ENCODE measurements at places on chromosomes 6 and 20.

GRCh38 chr20:55271371-55271770 lies 733.9 kb downstream of the CBLN4 start:
- H3K36me3 ChIP-seq = no peaks in the 10 kb centered on the region
- H3K27ac ChIP-seq = no peak overlapping the region
- DNase-seq = no peak
- H3K27me3 ChIP-seq = peaks cover 5% of the 10 kb centered on the region
- no peaks in the 10 kb centered on the region for H3K4me1 ChIP-seq

- H3K4me1 ChIP-seq = no peaks in the 10 kb centered on the region
- no peak overlapping the region for H3K27ac ChIP-seq
- no peaks in the 10 kb centered on the region for H3K27me3 ChIP-seq
- no peak overlapping the region for H3K4me3 ChIP-seq
- peaks cover 2% of the 10 kb centered on the region for H3K36me3 ChIP-seq
Observed at GRCh38 chr6:117018771-117019170, 141.7 kb downstream of the RFX6 start.

DNA sequence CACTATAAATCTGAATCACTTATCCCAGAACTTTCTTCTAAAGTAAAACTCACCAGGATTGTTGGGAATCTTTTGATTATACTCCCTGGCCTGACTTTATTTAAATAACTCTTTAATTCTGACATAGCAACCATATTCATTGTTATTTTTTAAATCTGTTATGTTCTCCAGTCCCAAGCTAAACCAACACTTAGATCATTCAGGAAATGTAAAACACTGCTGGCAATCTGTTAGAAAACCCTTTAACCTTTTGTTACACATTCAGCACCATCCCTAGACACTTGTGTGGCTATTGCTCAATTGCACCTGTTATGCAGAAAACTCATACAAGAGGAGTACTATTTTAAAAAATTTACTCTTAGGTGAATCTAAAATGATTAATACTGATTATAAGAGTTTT lies 101.8 kb upstream of the NHSL1 start:
- DNase-seq = no peak
- no peak overlapping the region for H3K4me3 ChIP-seq
- peaks cover 2% of the 10 kb centered on the region for H3K4me1 ChIP-seq

DNA sequence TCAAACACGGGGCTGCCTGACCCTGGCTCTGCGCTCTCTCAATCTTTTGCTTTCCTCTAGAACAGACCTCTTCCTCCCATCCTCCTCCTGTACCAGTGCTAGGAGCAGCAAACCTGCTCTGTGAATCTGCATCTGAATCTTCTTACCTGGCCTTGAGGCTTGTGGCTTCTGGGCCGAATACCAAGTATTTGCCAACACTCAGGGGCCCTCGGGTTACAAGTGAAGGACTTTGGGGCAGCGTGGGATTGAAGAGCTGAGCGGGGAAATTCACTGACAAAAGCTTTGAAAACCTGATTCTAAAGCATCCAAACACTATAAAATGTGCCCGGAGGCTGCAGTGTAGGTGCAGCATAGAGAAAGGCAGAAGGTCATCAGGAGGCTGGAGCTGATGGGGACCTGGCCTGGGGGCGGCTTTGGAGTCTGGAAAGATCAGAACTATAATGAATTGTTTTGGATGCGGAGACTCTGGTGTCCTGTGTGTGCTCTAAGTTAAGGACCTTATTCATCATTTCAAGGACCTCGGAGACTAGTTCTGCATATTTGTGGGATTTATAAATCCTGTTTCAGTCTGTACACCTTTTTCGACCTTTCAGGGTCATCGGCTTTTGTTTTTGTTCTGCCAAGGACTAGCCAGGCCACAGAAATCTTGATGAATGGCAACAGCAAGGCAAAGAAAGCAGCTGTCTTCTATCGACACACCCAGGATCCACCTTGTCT lies 16.4 kb upstream of the IGF2R start:
- no peak overlapping the region for H3K4me3 ChIP-seq
- no peaks in the 10 kb centered on the region for H3K36me3 ChIP-seq
- peaks cover 11% of the 10 kb centered on the region for H3K4me1 ChIP-seq
- peak overlapping the region; percentile 32 for H3K27ac ChIP-seq
- H3K27me3 ChIP-seq = peaks cover 8% of the 10 kb centered on the region
- no peak for DNase-seq

- no peaks in the 10 kb centered on the region for H3K27me3 ChIP-seq
- DNase-seq = no peak
- H3K36me3 ChIP-seq = no peaks in the 10 kb centered on the region
- no peak overlapping the region for H3K4me3 ChIP-seq
- H3K27ac ChIP-seq = peak overlapping the region; percentile 78
Observed at GRCh38 chr20:48847498-48848205, 19.9 kb upstream of the PREX1 start.

- H3K27ac ChIP-seq = peak overlapping the region; percentile 93
- H3K4me1 ChIP-seq = peaks cover 42% of the 10 kb centered on the region
- peaks cover 5% of the 10 kb centered on the region for H3K36me3 ChIP-seq
- peaks cover 93% of the 10 kb centered on the region for H3K27me3 ChIP-seq
- peak overlapping the region; percentile 53 for H3K4me3 ChIP-seq
Observed at GRCh38 chr20:20395903-20396568, 28.1 kb downstream of the INSM1 start.

GRCh38 chr6:68317366-68317765 lies 317.7 kb upstream of the ADGRB3 start:
- no peaks in the 10 kb centered on the region for H3K27me3 ChIP-seq
- no peaks in the 10 kb centered on the region for H3K36me3 ChIP-seq
- DNase-seq = no peak
- H3K4me3 ChIP-seq = no peak overlapping the region

DNA sequence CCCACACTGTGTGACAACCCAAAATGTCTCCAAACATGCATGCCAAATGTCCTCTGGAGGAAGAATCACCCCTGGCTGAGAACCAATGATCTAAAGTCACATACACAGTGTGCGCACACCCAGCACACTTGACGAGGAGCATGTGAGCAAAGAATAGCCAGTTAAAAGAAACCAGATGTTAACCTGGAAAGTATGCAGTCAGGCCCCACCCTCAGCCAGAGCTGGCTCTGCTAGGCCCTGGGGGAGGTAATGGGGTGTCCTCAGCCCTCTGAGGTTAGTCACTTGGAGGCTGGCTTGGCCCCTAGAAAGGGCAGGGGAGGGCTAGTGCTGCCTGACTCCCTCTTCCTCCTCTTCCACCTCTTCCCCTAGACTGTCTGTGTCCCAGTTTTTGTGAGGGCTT lies 15.2 kb upstream of the GUCA1A start:
- H3K4me3 ChIP-seq = no peak overlapping the region
- DNase-seq = no peak
- H3K27me3 ChIP-seq = peaks cover 9% of the 10 kb centered on the region
- no peak overlapping the region for H3K27ac ChIP-seq

- H3K27ac ChIP-seq = peak overlapping the region; percentile 3
- no peak for DNase-seq
- H3K4me3 ChIP-seq = peak overlapping the region; percentile 98
- peaks cover 3% of the 10 kb centered on the region for H3K27me3 ChIP-seq
Observed at GRCh38 chr6:19839788-19840187, 2.6 kb downstream of the ID4 start.

DNA sequence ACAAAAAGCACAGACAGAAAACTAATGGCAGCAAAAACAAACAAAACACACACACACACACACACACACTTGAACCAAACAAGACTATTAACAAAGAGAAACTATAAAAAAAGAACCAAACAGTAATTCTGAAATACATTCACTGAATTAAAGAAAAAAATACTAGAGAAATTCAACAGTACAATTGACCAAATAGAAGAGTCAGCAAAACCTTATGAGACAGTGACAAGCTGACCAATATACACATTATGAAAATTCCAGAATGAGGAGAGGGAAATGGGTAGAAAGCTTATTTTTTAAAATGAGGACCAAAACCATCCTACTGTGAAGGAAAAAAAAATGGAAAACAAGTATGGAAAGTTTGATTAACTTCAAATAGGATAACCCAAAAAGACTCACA lies 212.2 kb upstream of the BTBD3 start:
- no peak overlapping the region for H3K4me3 ChIP-seq
- H3K27ac ChIP-seq = peak overlapping the region; percentile 13
- H3K4me1 ChIP-seq = no peaks in the 10 kb centered on the region
- peaks cover 4% of the 10 kb centered on the region for H3K36me3 ChIP-seq
- no peak for DNase-seq

- peak; percentile 14 for DNase-seq
- H3K36me3 ChIP-seq = peaks cover 2% of the 10 kb centered on the region
- H3K4me3 ChIP-seq = no peak overlapping the region
- no peak overlapping the region for H3K27ac ChIP-seq
- peaks cover 4% of the 10 kb centered on the region for H3K27me3 ChIP-seq
- H3K4me1 ChIP-seq = no peaks in the 10 kb centered on the region
Observed at GRCh38 chr20:16821211-16822089, 73.3 kb downstream of the OTOR start.

DNA sequence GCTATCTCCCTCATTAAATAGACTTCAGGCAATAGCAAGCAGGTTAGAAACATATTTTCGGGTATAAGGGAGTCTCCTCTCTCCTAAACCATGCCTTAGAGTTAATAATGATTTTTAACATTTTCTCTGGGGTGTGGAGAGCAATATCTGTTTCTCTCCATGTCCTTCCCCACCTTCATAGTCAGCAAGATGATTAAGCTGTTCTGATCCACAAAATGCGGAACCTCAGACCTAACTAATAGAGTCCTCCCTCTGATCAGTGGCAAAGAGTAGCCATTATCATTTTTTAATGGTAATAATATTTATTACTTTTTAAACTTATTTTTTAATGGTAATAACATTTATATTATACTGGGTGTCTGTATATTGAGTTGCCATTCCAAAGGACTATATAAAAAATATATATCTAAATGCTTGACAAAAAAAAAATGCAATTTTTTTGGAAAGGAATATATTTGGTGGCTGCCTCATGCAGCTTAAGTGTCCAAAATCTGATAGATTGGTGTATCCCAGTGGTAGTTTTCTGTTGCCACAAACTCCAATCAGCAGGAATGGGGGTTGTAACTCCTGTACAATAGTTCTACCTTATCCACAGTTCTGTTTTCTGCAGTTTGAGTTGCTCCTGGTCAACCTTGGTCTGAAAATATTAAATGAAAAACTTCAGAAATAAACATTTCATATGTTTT lies 14.0 kb upstream of the BTN3A2 start:
- H3K27ac ChIP-seq = no peak overlapping the region
- H3K4me3 ChIP-seq = no peak overlapping the region
- peaks cover 11% of the 10 kb centered on the region for H3K4me1 ChIP-seq

- DNase-seq = no peak
- no peak overlapping the region for H3K27ac ChIP-seq
- peaks cover 38% of the 10 kb centered on the region for H3K4me1 ChIP-seq
- H3K4me3 ChIP-seq = no peak overlapping the region
Observed at GRCh38 chr6:170247178-170247701, 43.6 kb downstream of the DLL1 start.

GRCh38 chr6:6058054-6058444 lies 51.3 kb upstream of the NRN1 start:
- no peaks in the 10 kb centered on the region for H3K36me3 ChIP-seq
- no peaks in the 10 kb centered on the region for H3K4me1 ChIP-seq
- H3K27ac ChIP-seq = no peak overlapping the region
- H3K27me3 ChIP-seq = peaks cover 26% of the 10 kb centered on the region
- H3K4me3 ChIP-seq = no peak overlapping the region

DNA sequence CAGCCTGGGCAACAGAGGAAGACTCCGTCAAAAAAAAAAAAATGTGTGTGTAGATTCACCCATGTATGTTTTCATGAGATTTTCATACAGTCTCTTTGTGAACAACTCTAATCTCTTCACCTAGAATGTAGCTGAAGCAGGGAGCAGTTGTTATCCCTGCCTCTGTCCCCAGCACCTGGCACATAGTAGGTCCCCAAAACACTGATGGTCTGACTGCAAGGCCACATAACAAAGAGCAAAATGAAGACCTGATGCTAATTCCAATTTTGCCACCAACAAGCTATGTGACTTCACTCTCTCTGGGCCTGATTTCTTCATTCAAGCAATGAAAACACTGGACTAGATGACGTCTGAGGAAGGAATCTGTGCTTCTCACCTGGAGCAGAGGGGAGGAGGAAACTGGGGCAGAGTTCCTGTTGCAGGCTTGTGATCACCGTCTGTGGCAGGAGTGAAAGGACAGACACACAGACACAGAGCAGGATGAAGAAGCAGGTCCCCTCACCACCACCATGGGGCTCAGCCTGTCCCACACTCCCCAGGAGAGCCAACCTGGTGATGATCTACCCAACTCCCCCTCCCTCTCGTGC lies 4.6 kb downstream of the SLC44A4 start:
- no peak overlapping the region for H3K27ac ChIP-seq
- no peaks in the 10 kb centered on the region for H3K36me3 ChIP-seq
- peaks cover 7% of the 10 kb centered on the region for H3K4me1 ChIP-seq
- no peaks in the 10 kb centered on the region for H3K27me3 ChIP-seq
- no peak overlapping the region for H3K4me3 ChIP-seq
- DNase-seq = no peak

GRCh38 chr6:142829556-142829955 lies 115.4 kb downstream of the HIVEP2 start:
- H3K27me3 ChIP-seq = no peaks in the 10 kb centered on the region
- H3K36me3 ChIP-seq = no peaks in the 10 kb centered on the region
- no peak overlapping the region for H3K4me3 ChIP-seq
- no peak for DNase-seq
- no peak overlapping the region for H3K27ac ChIP-seq

DNA sequence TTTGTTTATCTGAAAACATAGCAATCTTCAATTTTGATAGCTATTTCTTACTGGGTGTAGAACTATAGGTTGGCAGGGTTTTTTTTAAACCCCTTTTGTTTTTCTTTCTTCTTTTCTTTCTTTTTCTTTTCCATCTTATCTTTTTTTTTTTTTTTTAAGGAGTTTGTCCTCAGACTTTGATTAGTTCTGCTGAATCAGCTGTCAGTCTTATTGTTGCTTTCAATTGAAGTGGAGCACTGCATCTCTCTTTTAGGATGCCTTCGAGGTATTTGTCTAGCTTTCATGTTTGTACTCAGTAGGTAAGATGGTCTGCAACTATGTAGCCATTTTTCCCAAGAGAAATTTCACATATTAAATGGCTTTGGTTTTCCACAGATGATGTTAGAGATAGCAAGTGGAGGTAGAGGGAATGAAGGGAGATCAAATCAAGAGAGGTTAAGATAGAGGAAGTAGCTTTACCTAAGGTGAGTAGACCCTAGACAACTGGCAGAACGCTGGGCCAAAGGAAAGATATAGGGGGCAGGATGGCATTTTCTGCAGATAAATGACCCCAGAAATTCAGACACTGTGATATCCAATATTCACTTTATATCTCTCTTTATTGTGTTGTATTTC lies 137.1 kb downstream of the BCAS1 start:
- H3K4me1 ChIP-seq = peaks cover 22% of the 10 kb centered on the region
- no peak overlapping the region for H3K27ac ChIP-seq
- no peak for DNase-seq
- H3K36me3 ChIP-seq = no peaks in the 10 kb centered on the region
- H3K4me3 ChIP-seq = no peak overlapping the region

GRCh38 chr6:128078276-128078675 lies 177.4 kb upstream of the THEMIS start:
- no peaks in the 10 kb centered on the region for H3K4me1 ChIP-seq
- H3K4me3 ChIP-seq = no peak overlapping the region
- no peak overlapping the region for H3K27ac ChIP-seq
- peaks cover 13% of the 10 kb centered on the region for H3K36me3 ChIP-seq
